Activated naive CD8-positive, alpha-beta T cell treated with anti-CD3 and anti-CD28 coated beads, Interleukin-2, amount 50 U/mL, for 16 hours (primary cell): ENCODE measurements at places on chromosomes 7 and 10.

DNA sequence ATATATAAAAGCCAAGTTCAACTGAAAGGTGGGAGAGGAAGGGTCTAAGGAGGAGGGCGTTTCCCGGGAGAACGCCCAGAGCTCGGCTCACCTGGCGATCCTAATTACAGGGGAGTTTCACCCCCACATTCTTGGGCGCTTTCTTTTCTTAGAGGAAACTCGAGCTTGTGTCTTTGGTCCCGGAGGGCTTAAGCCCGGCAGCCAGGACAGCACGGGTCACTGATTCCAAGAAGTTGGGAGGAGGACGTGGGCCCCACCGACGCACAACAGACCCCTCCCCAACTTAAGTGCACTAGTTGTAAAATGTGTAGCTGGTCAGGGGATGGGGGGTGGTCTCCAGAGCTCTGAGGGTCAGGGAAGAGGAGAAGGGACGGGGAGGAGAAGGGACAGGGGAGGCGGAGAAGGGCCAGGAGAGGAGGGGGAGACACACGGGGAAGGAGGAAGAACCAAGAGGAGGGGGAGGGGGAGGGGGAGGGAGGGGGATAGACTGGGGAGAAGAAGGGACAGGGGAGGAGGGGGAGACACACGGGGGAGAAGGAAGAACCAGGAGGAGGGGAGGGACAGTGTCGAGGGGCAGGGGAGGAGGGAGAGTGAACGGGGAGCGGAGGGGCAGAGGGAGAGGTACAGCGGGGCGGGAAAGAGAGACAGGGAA lies 874 bp downstream of the BAIAP2L1 start:
- no peak for DNase-seq

- DNase-seq = no peak
Observed at GRCh38 chr10:25047591-25048301, 31.3 kb downstream of the THNSL1 start.

GRCh38 chr7:147305827-147306226 lies 1189.2 kb downstream of the CNTNAP2 start:
- no peak for DNase-seq

GRCh38 chr10:35188954-35189353 lies 62.3 kb downstream of the CREM start:
- no peak for DNase-seq

DNA sequence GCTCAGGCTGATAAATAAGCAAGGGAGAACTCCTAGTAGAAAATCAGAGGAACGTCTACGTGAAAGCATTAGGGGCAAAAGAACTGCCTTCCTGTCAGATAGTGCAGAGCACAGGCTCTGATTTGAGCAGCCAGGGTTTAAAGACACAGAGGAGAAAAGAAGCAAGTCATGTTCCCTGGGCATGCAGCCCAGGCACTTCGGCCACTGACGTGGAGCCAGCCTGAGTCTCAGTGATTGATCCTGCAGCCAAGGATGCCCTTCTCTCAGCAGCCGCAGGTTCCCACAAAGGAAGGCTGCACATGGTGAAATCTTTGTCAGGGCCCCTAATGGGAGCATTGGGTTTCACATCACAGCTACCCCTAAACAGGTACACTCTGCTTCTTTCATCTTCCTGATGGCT lies 161.7 kb upstream of the HPS1 start:
- DNase-seq = no peak

DNA sequence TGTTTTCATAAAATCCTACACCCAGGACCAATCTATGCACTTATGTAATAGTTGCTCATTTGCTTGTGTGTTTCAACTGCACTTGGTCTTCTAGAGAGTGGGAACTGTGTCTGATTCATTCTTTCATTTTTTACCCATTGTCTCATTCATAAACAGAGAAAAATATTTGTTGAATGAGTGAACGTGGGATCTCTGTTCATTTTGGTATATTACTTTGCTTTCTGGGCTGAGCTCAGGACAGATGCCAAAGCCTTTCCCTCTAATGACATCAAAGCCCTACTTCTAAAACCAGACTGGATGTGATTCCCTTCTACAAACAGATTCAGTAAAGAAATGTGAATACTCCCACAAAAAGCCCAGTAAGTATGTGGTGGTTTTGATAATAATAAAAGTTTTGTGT lies 145.2 kb downstream of the ST7 start:
- no peak for DNase-seq

- DNase-seq = no peak
Observed at GRCh38 chr10:118692872-118693271, 61.9 kb downstream of the CACUL1 start.

DNA sequence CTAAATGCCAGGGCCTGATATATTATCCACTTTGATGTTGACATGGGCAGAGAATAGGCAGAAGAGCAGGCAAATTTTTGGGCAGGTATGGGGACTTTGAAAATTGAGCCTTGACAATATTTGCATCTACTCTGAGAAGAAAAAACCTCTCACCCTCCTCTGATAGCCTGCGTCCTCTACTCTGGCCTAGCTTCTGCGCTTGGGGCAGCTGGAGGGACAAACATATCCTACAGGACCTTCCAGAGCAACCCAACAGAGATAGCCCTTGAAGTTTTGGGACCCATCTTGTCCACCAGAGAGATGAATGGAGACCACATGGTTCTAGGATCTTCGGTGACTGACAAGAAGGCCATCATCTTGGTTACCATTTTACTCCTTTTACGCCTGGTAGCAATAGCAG lies at the start of gene TAS2R60:
TAS2R60 (plus strand) TSS at position 301 of the 400 bp plus-strand sequence; CDS start at position 301, 0 bp downstream.
- DNase-seq = no peak

- DNase-seq = no peak
Observed at GRCh38 chr7:112665709-112666108, 124.5 kb downstream of the TMEM168 start.

- DNase-seq = no peak
Observed at GRCh38 chr7:29304756-29305155, 110.2 kb downstream of the CHN2 start.

DNA sequence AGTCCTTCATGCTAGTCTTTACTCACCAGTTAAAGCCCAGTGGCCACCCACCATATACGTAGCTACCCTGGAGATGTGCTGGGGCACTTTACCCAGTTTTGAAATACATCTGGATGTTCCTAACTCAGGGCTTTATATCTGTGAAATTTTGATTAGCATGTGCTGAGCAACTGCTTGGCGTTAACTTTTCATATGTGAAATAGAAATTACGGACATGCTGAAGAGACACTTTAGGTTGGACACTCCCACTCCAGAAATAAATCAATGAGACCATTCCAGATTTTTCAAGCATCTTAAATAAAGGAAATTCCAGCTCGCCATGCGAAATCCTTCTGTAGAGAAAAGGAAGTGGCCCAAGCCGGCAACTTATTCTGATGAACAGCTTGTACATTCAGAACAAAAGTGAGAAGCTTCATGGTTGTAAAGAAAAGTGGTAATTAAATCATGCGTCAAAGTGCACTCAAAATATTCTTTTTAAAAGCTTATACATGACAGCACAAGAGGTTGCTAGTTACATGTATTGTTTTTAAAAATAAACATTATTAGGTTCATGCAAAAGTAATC lies 153.5 kb upstream of the ITGB1 start:
- DNase-seq = no peak

GRCh38 chr10:119973281-119973680 lies 80.8 kb downstream of the SEC23IP start:
- DNase-seq = no peak

GRCh38 chr7:130395421-130395820 lies 15.1 kb downstream of the CPA1 start:
- no peak for DNase-seq

DNA sequence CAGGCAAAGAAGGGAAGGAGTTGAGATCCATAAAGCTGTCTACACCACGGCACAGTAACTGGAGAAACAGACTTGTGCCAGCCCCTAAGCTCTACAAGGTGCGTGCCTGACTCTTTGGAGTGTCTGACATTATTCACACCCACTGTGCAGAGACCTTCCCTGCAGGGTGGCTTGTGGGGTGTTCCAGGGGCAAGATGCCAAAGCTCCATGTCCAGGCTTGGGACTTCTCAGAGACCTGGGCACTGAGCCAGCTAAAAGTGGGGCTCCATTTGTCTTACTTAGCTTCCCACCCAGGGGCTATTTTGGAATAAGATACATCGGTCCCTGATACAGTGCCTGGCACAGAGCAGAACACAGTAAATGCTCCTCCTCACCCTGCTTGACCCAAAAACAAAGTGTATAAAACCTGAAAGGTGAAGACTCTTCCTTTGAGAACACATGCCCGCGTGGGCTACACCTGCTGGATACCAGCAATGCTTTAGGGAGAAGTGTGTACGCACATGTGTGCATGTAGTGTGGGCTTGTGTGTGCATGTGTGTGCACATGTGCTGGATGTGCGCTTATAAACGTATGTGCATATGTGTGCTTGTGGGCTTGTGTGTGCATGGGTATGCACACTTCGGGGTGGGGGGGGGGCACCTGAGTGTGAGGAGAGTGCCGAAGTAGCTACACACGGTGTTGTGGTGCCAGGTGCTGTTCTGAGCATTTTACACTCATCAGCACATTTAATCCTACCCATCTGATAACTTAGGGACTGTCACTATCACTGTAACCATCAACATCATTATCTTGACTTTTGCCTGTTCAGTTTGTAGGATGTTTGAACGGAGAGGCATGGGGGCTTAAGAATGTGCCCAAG lies 143.0 kb downstream of the ARHGAP22 start:
- no peak for DNase-seq

- DNase-seq = no peak
Observed at GRCh38 chr7:73702226-73702625, 17.2 kb downstream of the STX1A start.

DNA sequence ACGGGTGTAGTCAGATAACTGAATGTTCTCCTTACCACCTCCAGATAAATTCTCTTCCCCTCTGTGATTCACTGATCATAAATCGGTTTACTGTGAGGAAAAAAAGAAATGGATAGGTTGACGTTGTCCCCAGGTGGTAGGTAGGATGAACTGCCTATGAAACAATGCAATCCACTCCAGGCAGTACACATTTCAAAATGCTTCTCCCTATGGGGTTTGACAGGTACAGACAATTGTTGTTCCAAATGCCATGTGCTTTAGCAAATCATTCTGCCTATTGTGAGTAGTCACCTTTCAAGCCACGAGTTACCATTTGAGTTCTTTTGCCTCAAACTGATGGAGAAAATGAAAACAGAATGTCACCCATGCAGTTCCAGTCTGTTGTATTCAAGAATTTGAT lies 21.8 kb downstream of the VIM start:
- no peak for DNase-seq

- DNase-seq = no peak
Observed at GRCh38 chr7:3955751-3956696, 655.0 kb downstream of the SDK1 start.

- no peak for DNase-seq
Observed at GRCh38 chr10:72490951-72491350, 134.9 kb downstream of the MICU1 start.

DNA sequence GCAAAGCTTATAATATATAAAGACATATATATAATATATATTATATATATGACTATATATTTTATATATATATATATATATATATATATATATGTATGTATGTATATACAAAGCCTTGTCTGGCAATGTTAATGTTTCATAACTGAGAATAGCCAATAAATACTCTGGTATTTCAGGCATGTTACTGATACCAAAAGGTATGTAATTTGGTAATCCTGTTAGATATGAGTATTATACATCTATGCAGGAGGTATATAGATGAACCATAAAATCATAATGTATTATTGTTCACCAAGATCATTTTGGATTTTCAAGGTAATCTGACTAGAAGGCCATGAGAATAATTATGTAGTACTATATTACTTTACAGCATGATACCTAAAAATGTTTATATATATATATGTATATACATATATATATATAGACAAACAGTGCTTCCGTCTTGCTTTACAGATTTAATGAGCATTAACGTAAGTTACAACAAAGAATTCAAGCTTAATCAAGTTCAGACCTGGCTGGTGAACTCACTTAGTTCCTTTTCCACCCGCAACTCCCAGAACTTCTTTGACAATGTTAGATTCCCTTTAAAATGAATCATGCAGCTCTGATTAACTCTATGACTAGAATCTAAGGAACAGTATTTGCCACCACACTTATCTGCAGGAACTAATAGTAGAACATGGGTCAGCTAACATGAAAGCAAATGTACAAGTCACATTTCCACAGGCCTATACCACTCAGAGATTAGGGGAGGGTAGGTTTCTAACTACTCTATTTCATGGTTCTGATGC lies 82.7 kb downstream of the SLC25A13 start:
- no peak for DNase-seq

DNA sequence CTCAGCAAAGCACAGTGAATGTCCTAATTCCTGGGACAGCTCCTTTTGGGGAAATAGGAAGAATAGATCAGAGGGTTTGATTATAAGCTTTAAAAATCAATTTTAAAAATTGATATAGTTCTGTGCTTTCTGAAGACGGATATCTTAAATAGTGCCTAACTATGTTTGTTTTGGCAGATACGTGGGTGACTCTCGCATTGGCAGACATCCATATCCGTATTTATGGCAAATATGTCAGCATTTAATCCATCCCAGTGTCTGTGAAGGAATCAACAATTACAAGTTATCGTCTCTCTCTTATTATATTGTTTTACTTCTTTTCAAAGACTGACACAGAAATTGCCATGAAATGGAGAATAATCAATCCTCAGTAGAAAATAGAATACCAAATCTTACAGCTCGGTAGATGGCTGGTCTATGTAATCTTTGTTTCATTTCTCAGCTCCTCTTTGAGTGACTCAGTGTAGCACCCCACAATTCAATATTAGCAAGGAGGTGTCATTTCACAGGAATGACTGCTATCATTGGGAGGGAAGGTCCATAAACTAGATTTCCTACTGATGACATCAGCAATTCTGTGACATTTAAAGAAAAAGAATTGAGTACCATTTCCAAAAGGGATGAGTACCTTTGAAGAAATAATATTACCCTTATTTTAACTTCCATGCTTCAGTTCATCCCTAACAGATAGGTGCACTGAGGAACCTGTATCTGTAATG lies 186.4 kb upstream of the NFE2L3 start:
- DNase-seq = no peak

- no peak for DNase-seq
Observed at GRCh38 chr10:86440874-86441843, 74.6 kb upstream of the GRID1 start.

DNA sequence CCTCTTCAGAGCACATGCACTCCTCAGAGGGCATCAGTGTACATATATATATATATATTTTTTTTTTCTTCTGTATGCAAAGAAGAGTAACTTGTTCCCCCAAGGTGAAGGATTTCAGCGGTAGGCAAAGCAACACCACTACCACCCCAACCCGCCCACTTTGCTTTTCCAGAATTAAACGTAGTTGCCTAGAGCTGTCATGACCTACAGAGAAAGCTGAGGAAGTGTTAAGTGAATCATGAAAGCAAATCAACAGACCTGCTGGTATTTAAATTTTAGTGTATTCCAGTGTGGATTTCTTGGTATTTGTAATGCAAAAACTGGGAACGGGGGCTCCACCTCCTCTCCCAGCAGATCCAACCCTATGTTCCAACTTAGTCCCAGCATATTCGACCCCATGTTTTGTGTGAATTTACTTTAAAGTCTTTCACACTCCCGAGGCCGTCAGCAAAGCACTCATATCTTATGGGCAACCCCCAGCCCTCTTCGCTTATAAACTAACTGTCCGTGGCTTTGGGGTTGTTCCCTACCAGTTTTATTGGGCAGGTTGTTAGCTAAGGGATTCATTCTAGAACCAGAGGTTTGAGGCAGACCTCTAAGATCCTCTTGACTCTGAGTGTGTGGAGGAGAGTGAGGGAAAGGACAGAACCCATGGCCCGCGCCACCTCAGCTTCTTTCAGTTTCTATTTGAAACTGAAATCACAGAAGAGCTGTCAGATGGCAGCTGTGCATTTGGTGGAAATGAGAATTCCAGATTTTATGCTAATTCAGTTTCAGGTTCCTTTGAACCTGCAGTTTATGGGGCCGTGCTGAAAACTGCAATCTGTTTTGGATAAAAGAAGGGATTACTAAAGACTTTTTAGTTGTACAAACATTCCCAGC lies 450.2 kb upstream of the GALNT17 start:
- DNase-seq = no peak
